ENCODE measurements at places on chromosomes 16 and 17.

DNA sequence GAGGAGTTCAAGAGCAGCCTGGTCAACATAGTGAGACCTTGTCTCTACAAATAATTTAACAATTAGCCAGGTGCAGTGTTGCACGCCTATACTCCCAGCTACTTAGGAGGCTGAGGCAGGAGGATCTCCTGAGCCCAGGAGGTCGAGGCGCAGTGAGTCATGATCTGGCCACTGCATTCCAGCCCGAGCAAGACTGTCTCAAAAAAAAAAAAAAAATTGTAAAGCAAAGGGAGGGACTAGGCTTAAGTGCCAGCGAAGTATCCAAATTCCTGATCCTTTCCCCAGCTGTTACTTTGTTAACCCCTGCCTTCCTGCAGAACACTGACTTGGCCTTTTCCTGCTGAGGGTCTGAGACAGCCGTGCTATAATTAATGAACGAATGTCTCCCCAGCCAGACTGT is 2.7 kb downstream of the GDPD3 start:
- DNase-seq, result no peak

DNA sequence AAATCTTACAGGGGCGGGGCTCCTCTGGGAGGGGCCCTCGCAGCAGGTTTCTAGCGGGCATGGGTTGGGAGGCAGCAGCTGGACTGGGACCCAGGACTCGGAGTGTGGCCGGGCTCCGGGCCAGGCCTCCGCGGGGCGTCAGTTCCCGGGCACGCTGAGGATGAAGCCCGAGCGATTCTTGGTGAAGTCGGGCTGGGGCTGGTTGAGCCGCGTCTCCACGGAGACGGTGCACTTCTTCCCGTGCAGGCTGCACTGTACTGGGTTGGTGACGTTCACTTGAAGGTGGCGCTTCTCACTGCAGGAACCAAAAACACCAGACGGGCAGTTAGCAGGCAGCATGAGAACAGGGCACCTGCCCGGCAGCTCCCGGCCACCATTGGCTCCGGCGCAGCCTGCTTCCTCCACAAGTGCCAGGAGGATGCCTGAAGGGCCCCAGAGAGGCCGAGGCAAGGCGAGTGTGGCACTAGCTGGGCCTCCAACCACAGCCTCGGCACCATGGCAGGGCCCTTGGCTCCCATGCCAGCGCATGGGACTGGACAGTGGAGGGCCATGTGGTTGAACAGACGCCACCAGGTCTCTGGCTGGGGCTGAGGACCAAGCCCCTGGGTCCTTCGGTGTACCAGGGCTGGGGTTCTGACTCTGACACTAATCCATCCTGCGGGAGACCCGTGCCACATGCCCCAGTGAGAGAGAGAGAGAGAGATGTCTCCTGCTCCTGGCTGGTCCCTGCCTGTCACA is 8.0 kb downstream of the CDK5R1 start:
- DNase-seq, result no peak

DNA sequence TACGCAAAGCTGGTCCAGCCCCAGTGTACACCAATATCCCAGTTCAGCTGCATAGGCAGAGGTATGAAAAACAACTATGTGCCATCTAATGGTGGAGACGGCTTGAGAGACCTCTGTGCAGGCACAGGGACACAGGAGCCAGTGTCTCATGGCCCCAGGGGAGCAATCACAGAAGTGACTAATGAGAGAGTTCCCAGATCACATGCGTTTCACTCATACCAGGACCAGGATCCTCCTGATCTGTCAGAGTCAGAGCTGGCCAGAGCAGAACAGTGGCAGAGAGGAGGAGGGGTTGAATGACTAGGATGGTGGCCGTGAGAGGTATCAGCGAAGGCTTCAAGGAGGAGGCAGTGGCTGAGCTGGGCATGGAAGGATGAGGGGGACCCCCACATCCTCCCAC is 41.1 kb downstream of the TMEM132E start:
- no peak for DNase-seq

GRCh38 chr17:7218758-7219157 is 878 bp downstream of the DLG4 start:
- no peak for DNase-seq

DNA sequence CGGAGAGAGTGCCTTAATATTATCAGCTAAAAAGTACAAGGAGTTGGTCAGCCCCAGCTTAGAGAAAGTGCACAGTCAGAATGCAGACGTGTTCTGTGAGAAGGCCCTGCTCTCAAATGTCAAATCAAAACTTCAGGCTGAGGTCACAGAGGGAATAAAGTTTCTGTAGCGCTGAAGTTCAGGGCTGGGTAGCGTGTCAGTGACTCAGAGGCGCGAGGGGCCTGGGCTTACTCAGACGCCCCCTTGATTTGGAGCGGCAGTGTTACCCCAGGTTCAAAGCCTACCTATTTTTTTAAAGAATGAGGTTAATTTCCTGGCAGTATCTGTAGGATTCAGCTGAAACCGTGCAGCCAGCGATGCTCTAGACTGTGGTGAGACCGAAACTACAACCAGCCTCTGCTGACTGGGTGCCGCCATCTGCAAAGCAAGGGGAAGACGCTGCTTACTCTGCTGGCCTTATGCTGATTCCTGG is 4.8 kb downstream of the CIAO3 start:
- DNase-seq, result no peak

- no peak for DNase-seq
Observed at GRCh38 chr17:37492167-37492566, 2.5 kb downstream of the DUSP14 start.

GRCh38 chr17:44067545-44067940 is 1.1 kb upstream of the LSM12 start:
- no peak for DNase-seq

- DNase-seq, result no peak
Observed at GRCh38 chr17:82871776-82872561, 32.1 kb upstream of the ZNF750 start.

DNA sequence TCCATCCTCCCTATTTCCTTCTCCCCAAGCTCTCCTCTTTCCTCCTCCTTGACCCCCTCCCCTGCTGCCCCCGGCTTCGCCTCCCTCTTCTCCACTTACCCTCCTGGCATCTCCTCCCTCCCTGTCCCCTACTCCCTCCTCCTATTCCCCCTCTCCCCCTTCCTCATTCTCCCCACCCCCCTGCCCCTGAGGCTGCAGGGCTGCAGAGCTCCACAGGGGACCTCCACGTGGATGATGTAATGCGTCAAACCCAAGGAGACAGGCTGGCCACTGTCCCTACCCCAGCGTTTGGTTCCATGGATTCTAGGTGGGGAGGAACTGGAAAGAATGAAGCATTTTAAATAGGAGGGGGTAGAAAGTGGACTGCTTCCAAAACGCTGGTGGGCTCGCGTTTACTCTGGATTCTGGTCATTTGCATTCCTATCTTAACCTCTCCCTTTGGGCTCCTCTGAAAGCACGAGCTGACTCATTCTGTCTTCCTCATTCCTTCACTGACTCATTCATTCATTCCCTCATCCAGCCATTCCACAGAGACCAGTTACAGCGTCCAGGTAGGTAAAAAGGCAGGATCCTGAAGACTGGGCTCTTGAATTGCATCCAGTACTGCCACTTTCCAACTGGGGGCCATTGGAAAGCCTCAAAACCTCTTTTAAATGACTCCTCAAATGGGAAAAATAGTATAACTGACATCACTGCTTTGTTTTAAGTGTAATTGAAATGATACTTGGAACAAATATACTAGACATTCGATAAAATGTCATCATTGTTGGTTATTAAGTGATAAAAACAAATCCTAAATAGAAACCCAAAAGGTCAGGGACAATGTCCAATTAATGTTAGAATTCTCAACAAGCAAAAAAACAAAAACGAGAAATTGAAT is 943 bp upstream of the COTL1 start:
- no peak for DNase-seq

DNA sequence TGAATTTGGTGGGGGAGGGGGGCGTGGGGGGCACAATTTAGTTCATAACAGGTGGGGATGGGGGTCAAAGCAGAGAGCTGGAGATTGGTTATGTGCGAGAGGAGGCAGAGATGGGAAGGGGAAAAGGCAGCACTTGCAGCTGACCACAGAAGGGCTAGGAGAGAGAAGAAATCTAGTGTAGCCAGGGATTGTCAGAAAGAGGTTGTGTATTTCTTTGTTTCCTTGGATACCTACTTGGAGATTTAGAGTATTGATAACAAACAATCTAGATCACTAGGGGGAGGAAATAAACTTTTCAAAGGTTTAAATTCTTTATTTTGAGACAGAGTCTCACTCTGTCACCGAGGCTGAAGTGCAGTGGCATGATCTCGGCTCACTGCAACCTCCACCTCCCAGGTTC is 47.1 kb upstream of the YPEL2 start:
- DNase-seq, result no peak

GRCh38 chr17:19346351-19347255 is 15.9 kb downstream of the B9D1 start:
- no peak for DNase-seq

- no peak for DNase-seq
Observed at GRCh38 chr16:7888411-7888810, 555.8 kb downstream of the RBFOX1 start.

DNA sequence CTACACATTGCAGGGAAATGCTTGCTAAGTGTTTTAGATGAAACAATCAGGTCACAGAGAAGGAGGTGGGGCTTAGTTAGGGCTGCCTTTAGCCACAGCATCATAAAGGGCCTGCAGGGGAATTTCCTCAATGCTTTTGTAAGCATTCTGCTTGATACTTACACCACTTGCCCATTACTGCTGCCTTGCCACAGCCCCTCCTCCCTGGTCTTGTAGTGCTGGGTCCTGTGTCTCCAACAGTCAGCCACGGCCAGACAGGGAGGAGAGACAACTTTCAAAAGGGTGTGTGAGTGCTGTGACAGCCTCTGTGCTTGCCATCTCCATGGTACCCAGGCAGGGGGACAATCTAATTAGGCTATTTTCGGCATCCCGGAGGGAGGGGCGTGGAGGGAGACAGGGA is 111.2 kb downstream of the SHISA9 start:
- DNase-seq, result no peak

Measured in CMK (cell line).